ENCODE measurements at places on chromosomes 11 and 22.

DNA sequence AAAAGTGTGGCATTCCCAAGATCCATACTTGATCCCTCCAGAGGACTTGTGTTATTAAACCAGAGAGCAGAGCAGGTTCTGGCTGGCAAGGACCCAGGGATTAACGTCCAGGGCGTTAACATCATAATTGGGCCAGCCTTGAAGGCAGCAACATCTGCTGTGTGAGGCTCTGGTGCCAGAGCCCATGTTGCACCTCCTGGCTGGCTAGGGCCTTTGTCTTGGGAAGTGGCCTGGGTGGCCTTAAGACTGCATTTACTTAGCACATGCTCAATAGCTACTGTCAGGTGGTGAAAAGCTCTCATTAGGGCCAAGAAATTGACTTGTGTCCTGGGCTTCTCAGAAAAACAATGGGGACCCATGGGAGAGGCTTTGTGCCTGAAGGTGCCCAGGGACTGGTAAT lies 66.6 kb downstream of the CACNG2 start:
- peaks cover 54% of the 10 kb centered on the region for H3K27me3 ChIP-seq
- no peaks in the 10 kb centered on the region for H3K4me1 ChIP-seq
- no peak for DNase-seq
- no peak overlapping the region for H3K27ac ChIP-seq
- H3K36me3 ChIP-seq: no peaks in the 10 kb centered on the region
- H3K4me3 ChIP-seq: no peak overlapping the region

DNA sequence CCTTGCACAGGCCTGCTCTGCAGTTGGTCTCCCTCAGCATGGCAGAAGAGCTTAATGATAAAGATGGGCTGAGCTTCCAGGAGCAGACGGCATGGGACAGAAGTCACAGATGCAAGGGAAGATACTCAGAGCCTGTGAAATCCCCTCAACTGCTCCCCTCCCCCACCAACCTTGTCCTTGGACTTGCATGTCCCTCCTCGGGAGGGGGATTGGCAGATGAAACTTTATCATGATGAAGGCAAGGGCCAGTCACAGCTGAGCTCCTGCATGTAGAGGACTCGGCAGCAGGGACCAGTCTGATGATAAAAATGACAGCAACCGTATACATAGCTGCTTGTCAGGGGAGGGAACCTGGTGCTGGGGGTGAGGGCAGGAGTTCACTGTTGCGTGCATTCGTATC lies 6.8 kb upstream of the SLC22A8 start:
- H3K36me3 ChIP-seq: no peaks in the 10 kb centered on the region
- H3K4me1 ChIP-seq: peaks cover 10% of the 10 kb centered on the region
- H3K4me3 ChIP-seq: no peak overlapping the region
- DNase-seq: no peak
- peaks cover 49% of the 10 kb centered on the region for H3K27me3 ChIP-seq

DNA sequence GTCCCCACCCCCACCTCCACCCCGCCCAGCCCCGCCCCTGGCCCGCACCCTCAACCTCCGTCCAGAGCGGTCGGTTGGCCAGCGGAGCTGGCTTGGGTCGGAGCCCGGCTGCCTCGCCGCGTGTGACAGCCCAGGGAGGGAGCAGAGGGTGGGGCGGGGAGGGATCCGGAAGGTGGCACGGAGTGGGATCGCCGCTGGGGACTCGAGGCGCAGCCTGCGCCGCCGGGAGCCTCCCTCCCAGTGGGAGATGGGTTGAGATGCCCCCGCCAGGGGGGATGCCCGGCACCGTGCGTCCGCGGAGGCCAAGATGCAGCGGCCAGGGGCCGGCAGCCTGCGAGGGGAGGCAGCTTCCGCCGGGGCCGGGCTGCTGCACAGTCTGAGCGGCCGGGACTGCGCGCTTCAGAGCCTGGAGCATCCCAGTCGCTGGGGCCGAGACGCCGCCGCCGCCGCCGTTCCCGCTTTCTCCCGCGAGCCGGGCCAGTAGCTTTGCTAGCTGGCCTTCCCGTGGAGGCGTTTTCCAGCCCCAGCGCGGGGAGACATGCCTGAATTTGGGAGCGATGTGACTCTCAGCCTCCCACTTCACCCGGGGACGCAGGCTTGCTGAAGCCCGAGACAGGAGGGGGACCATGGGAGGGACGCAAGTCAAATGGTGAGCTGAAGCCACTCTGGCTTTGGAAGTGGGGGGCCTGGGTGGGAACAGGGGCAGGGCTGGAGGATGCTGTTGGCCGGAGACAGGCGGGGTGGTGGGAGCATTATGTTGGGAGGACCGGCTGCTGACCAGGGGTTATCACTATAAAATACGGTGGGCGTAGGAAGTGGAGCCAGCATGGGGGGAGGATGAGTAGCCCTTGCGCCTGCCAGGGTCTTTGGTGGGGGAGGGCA lies 40.2 kb downstream of the DIXDC1 start:
- peak overlapping the region; percentile 1 for H3K27ac ChIP-seq
- peaks cover 14% of the 10 kb centered on the region for H3K36me3 ChIP-seq
- H3K4me3 ChIP-seq: peak overlapping the region; percentile 87

DNA sequence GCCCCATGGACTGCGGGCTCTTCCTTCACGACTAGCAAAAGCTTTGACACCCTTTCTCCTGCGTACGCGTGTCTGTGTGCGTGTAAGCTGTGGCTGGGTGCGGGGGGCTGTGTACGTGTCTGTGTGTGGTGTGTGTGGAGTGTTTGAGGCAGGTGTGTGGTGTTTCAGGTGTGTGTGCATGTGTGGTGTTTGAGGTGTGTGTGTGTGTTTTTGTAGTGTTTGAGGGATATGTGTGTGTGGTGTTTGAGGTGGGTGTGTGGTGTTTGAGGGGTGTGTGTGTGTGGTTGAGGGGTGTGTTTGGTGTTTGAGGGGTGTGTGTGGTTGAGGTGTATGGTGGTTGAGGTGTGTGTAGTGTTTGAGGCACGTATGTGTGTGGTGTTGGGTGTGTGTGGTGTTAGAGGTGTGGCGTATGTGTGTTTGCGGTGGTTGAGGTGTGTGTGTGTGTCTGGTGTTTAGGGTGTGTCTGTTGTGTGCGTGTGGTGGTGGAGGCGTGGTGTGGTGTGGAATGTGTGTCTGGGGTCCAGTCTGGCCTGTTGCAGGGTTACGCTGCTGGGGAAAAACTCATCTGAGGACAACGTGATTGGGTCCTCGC lies 687 bp upstream of the ARSA start:
- H3K27me3 ChIP-seq: peaks cover 1% of the 10 kb centered on the region
- no peaks in the 10 kb centered on the region for H3K36me3 ChIP-seq
- H3K27ac ChIP-seq: no peak overlapping the region
- DNase-seq: no peak
- peaks cover 23% of the 10 kb centered on the region for H3K4me1 ChIP-seq
- peak overlapping the region; percentile 67 for H3K4me3 ChIP-seq

DNA sequence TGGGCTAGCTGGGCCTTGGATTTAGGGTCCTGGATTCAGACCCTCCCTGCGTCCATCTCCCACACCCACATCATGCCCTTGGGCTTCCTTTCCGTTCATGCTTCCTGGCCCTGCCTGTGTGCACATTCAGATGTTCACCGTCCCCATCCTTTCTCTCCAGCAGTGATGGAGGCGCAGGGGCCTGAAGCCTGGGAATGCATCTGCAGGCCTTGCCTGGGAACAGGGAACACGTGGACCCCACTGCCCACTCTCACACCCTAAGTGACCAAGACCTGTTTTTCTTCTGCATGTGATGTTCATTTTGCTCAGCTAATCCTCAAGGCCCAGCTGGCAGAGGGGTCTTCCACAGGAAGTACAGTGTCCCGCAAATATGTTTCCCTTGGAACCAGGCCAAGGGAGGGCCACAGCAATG lies 91.6 kb upstream of the PARVA start:
- peak overlapping the region; percentile 98 for H3K27ac ChIP-seq
- H3K27me3 ChIP-seq: no peaks in the 10 kb centered on the region
- H3K4me1 ChIP-seq: peaks cover 37% of the 10 kb centered on the region
- DNase-seq: peak; percentile 39

DNA sequence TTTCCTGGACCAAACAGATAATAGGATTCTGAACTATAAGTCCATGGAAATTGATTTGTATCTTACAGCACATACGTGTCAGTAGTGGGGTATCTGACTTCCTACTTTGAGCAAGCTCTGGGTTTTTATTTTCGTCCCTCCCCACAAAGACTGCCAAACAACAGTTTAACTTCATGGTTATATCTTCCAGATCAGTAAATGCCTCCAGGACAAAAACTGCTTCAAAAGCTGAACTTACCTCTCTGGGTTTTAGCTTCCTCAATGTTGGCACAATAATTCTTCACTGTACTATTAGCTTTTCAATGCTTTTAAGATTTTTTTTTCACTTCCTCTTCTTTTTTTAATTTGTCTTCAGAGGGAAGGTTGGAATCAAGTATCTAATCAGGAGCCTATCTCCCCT lies 4.2 kb upstream of the DPF2 start:
- H3K27ac ChIP-seq: no peak overlapping the region
- H3K4me3 ChIP-seq: no peak overlapping the region
- H3K4me1 ChIP-seq: no peaks in the 10 kb centered on the region
- H3K27me3 ChIP-seq: no peaks in the 10 kb centered on the region
- no peaks in the 10 kb centered on the region for H3K36me3 ChIP-seq
